Gastroesophageal sphincter (tissue), 4 donors: ENCODE measurements at places on chromosomes 12 and 14. TPM values are rescaled to one million over a fixed set of nuclear protein-coding genes. Genes with fewer than 3 reads are reported as not detected.

- ATAC-seq: no peak
These were observed 47.9 kb downstream of the GALC start for GRCh38 chr14:87944987-87945604.

Gene HOXC12
- not detected for total RNA-seq

Gene RNASE3
- not detected for total RNA-seq

DNA sequence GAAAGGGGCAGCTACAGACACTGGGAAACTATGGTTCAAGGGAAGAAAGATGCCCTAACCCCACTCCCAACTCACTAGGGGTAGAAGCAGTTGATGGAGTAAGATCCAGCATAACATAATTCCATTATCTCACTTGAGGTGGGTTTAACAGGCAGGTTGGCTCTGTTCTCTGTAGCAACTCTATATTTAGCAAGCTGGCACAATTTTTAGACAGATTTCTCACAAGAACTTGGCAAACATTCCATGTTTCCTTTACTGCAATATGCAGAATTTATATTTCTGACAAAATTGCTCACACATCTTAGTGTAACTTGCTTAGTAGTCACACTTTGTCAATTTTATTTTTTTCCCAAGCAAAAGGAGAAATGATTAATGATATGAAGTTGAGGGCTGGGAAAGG lies 475.4 kb downstream of the RMST start:
- ATAC-seq: no peak

DNA sequence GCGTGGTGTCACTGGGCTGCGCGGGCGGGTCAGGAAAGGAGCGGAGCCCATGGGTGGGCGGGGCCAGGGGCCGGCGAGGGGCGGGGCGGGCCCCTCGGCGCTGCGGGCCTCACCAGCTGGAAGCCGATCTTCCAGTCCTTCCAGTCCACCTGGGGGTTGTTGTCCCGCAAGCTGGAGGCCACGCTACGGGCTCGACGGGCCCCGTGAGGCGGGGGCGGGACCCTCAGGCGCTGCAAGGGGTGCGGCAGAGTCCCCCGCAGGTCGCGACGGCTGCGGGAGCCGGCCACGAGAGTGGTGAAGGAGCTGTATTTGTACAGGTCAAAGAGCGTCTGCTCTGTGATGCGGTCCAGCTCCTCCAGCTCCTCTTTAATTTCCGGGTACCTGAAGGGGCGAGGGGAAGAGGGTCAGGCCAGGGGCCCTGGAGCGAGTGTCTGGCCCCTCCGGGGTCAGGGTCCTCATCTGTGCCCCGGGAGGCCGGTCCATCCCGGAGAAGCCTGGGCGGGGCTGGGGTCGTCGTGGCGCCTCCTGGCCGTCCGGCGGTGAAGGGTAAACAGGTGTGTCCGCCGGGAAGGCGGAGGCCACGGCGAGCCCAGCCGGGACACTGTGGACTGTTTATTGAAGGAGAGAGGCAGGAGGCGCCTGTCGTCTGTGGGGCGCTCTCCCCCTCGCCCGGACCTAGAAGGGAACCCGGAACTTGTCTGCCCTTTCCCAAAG lies 11.9 kb downstream of the SCNN1A start:
- peak; percentile 93 for ATAC-seq

DNA sequence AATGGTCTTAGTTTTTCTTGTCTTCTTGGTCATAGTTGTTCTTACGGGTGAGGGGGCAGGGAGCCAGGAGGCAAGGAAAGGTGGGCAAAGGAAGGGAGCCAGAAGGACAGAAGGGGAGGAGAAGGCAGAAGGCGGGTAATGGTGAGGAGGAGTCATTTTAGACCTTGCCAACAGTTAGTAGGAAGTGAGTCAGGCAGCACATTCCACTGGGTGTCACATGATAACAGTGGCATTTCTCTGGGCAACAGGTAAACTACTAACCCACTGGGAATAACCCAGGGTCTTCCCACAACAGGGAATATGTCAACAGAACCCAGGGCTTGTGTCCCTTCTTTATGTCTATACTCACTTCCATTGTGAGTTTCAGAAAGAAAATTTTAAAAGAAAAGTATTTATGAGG lies 127.6 kb downstream of the SLC8A3 start:
- ATAC-seq: no peak

- no peak for ATAC-seq
These were observed 25.5 kb downstream of the DIO3 start for GRCh38 chr14:101586531-101587430.

GRCh38 chr14:106831322-106831720 lies 1304.9 kb downstream of the TMEM121 start:
- no peak for ATAC-seq

Gene CHGA
- 1.8 TPM for total RNA-seq

- ATAC-seq: no peak
These were observed 9.2 kb upstream of the PNMA1 start for GRCh38 chr14:73723406-73723796.

DNA sequence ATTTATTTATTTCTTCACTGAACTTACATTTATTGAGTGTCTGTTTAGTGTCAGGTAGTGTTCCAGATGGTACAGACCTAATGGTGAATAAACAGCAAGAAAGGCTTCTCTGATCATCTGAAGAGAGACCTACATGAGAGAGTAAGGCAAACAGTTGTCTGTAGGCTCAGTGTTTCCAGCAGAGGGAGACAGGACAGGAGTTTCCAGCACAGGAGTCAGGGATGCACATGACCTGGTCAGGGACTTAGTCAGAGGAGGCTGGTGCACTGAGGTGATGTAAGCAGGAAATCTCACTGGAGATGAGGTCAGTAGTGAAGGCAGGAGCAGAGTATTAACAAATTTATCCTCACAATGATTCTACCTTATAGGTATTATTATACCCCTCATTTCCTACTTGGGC lies 233.2 kb downstream of the MDGA2 start:
- ATAC-seq: peak; percentile 28

DNA sequence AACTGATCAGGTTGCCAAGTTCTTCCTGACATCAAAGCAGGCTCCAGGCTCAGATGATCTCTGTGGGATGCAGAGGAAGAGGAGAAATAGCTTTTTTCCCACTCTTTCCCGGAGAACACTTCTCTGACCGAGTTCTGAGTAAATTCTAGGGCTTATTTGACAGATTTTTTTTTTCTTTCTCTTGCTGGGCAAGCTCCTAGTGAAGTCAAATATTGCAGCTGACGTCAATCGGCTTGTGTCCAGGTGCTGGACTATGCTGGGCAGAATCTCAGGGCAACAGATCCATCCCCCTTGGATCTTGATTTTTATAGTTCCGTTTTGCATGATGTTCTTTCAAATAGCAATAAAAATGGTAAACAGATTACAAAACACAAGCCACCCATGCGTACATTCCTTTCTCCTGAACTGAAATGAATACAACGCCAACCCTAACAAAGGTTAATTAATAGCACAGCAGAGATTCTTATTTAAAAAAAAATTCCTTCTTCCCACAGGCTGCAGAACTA lies 182.2 kb downstream of the NOVA1 start:
- peak; percentile 83 for ATAC-seq

GRCh38 chr12:57280211-57281062 lies 29.4 kb upstream of the STAC3 start:
- no peak for ATAC-seq

- peak; percentile 35 for ATAC-seq
These were observed 85.7 kb downstream of the SAMD4A start for GRCh38 chr14:54652605-54653052.

Gene PMEL
- 0.67 TPM for total RNA-seq

DNA sequence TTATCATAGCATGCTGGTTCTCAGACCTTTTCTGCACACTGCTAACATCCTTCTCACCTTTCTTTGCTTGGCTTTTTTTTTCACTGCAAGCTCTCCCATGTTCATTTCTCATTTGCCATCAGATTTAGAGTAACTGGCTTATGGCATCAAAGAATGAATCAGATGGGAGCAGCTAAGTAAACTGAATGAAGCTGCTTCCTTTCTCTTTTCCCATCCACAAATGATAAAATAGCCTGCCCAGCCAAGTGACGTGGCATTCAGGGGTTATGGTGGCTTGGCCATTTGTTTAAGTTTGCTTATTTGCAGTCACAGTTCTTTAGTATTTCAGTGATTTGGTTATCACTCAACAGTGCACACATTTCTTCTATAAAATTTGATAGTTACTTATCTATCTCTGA lies 708.6 kb downstream of the DIO2 start:
- ATAC-seq: no peak

Gene HIGD1C
- not detected for total RNA-seq
